Activated T-helper 17 cell treated with anti-CD3 and anti-CD28 coated beads, Interleukin-2, amount 50 U/mL, for 72 hours (primary cell): ENCODE measurements at places on chromosomes 11 and 22.

DNA sequence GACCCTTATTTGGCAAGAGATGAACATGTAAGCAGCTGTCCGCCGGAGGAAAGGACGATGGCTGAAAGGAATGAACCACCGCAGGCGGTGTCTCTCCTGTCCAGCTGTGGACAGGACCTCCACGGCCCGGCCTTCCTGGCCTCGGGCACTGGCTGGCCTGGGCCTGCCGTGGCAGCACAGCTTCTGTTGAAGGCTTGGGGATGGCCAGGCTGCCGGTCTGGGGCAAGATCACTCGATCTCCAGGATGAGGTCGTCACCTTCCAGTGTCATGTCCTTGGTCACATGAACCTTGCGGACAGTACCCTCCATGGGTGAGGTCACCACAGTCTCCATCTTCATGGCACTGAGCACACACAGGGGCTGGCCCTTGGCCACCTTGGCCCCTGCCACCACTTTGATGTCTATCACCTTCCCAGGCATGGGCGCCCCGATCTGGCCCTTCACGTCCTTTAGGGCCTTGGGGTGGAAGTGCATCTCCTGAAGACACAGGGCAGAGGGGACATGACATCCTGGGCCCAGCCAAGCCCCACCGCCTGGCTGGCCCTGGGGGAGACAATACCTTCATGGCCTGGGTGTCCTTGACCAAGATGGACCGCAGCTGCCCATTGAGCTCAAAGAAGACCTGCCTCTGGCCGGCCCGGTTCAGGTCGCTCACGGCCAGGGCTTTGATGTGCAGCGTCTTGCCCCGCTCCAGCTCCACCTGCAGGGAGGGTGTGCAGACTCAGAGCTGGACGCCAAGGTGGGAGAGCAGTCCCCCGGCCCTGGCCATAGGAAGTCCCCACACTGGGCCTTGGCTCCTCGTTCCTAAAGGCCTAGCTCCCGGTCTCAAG lies 5.6 kb downstream of the RCE1 start:
- ATAC-seq, result no peak

DNA sequence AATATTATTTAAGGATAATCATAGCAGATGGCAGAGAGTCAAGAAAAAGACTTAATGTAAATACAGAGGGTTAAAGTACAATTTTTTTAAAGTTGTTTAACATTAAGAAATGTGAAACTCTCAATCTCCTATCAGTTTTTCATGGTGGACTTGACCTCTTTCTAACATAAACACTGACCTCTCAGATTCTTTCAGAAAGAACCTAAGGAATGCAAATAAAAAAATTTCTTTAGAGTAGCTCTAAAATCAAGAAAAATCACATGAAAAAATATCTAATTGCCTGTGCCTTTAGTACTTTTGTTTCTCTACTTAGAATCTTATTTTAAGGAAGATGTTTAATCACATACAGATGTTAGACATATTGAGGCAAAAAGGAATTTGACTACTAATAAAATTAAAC lies 12.9 kb downstream of the RNF141 start:
- no peak for ATAC-seq

GRCh38 chr11:120945042-120945441 lies 78.9 kb upstream of the TBCEL start:
- ATAC-seq, result no peak

GRCh38 chr11:131248588-131248987 lies 121.8 kb upstream of the NTM start:
- ATAC-seq, result no peak

DNA sequence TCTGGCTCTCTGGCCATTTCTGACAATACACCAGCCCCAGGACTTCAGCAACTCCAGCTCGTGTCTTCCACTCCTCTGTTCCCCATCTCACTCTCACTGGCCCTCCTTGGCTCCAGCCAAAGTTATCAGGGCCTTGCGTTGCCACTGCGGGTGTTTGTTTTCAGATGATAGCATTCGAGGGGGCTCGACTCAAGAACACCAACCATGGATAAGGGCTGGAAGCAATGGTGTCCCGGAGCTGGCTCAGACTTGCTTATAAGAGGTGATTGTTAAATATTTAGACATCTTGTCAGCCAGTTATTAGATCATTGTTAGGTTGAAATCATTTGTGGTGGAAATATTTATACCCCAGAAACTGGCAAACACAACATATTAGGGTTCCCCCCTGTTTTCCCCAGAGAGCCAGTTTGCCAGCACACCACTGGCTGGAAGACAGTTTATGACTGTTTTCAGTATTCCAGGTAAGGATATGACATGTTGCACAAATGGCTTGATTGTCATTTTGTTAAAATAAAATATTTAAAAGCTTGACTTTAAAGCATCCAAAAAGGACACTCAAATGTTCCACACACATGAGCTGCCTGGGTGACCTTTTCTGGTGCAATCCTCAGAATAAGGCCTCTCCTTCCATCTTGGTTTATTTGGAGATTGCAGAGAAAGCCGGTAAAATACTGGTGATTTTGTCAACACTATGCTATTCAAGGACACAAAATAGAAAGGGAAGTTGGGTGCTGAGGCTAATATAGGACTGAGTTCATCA lies 98.3 kb downstream of the FBXO7 start:
- ATAC-seq, result no peak

- ATAC-seq, result no peak
Observed at GRCh38 chr22:36247955-36248354, 5.0 kb upstream of the APOL1 start.
